ENCODE measurements at places on chromosomes 16 and 17. TPM values are rescaled to one million over a fixed set of nuclear protein-coding genes. Genes with fewer than 3 reads are reported as not detected.

DNA sequence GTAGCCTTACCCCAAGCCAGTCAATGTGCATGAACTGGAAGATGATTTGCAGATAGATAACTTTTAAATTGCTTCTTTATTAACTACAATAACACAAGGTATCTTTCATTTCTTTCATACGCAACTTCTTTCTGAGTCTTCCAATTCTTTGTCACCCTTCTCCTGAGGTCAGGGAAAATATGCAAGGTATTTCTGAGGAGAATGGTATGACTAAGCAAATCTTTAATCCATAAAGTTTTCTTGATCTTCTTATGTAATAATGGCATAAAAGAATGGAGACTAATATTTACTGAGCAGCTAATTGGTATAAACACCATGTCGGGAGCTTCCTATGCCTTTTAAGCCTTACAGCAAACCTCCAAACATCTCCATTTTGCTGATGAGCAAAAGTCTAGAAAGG, 438.9 kb downstream of the KCNJ2 start:
- no peaks in the 10 kb centered on the region for H3K27me3 ChIP-seq
- no peaks in the 10 kb centered on the region for H3K4me1 ChIP-seq
- no peak overlapping the region for H3K4me3 ChIP-seq
- no peaks in the 10 kb centered on the region for H3K36me3 ChIP-seq
- H3K27ac ChIP-seq, result no peak overlapping the region

DNA sequence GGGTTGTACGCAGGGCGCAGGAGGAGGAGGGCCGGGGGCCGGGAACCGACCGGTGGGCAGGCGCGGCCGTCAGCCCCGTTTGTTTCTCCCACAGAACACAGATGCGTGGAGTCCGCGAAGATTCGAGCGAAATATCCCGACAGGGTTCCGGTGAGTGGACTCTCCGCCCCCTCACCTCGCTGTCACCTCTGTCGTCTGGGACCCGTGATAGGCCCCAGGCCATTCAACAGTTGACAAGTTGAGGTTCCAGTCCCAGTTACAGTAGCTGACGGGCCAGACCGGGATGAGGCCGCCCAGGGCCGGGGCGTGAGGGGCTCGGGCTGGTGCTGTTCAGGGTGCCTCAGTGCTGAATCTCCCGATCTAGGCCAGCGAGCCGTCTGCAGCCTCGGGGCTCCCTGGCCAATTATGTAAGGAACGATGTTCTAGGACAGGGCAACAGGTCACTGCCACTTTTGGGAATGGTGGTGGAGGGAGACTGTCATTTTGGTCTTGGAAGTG, 628 bp downstream of the GABARAPL2 start:
- peak; percentile 46 for DNase-seq
- peak overlapping the region; percentile 37 for H3K27ac ChIP-seq
- H3K4me1 ChIP-seq, result peaks cover 14% of the 10 kb centered on the region
- no peaks in the 10 kb centered on the region for H3K27me3 ChIP-seq
- peak overlapping the region; percentile 80 for H3K4me3 ChIP-seq

DNA sequence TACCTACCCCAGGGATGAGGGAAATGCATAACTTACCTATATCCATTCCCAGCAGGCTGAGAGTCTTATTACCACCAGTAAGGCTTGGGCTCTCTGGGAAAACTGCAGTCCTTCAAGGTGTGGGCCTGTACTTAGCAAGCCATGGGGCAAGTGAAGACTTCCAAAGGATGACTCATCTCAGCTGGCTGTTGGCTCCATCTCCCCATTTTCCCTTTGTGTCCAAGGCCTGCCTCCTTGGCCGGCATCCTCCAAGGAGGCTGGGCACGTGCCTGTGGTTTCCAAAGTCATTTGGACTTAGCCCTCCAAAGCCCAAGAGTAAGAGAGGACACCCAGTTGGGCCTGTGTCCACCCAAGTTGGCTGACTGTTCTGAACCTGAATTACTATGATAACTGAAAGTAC, 89.8 kb downstream of the TMEM100 start:
- no peaks in the 10 kb centered on the region for H3K27me3 ChIP-seq
- no peak for DNase-seq
- no peak overlapping the region for H3K4me3 ChIP-seq
- no peaks in the 10 kb centered on the region for H3K36me3 ChIP-seq

GRCh38 chr16:56607109-56607618, 1.2 kb upstream of the MT2A start:
- no peaks in the 10 kb centered on the region for H3K27me3 ChIP-seq
- DNase-seq, result no peak
- H3K4me3 ChIP-seq, result no peak overlapping the region
- no peaks in the 10 kb centered on the region for H3K36me3 ChIP-seq

GRCh38 chr17:20266806-20267458, 200.4 kb downstream of the LGALS9B start:
- no peaks in the 10 kb centered on the region for H3K27me3 ChIP-seq
- H3K4me1 ChIP-seq, result peaks cover 7% of the 10 kb centered on the region
- no peak for DNase-seq

DNA sequence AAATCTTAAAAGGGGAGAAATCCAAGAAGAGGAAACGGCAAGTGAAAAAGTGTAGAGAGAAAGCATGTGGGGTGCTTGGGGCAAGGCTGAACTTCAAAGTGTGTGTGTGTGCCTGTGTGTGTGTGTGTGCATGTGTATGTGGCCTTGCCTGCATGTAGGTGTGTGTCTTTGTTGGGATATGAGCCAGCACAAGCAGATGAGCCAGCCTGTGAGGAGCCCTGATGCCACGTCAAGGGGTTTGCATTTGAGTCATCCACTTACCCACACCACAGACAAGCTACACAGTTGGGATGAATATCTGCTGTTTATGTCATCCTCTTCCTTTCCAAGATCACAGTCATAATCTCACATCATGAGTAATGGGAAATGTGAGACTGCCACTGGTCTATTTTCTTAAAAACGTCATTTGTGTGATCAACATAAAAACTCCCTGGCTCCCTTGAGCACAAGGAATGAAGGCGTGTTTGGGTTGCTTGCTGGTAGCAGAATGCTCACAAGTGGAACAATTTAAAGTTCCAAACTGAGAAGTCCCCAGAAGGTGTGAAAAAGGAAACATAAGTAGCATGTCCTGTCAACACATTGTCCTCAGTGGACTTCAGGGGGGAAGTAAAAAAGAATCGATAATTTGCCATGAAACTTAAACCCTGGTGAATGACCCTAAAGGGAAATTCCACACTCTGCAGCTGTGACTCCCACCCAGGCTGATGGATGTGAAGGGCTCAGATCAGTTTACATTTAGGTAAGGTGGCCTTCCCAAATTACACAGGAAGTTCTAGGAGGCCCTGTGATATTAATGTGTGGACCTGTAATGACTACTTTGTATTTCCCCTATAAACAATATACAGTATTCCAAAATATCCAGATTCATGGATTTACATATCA, 14.7 kb downstream of the KCTD19 start:
- H3K27me3 ChIP-seq, result no peaks in the 10 kb centered on the region
- no peaks in the 10 kb centered on the region for H3K36me3 ChIP-seq
- no peak overlapping the region for H3K4me3 ChIP-seq
- peak overlapping the region; percentile 93 for H3K27ac ChIP-seq

DNA sequence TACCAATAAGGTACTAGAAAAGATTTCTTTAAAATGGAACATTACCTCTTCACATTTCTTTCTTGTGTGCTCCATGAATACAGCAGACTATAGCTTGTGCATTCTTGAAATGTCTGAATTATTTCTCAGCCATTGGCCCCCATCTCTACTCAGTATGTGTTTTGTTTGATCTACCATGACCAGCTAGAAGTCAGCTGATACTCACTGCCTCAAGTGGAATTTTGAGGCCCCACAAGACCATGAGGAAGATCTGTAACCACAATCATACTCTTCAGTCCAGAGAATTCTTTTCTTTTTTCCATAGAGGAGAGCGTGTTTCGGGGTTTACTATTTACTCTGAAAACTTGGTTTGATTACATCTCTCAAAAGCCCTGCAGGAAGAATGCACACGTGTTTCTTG, 319.1 kb downstream of the TOX3 start:
- no peak for DNase-seq
- H3K36me3 ChIP-seq, result no peaks in the 10 kb centered on the region
- no peaks in the 10 kb centered on the region for H3K4me1 ChIP-seq
- no peaks in the 10 kb centered on the region for H3K27me3 ChIP-seq
- H3K27ac ChIP-seq, result no peak overlapping the region

DNA sequence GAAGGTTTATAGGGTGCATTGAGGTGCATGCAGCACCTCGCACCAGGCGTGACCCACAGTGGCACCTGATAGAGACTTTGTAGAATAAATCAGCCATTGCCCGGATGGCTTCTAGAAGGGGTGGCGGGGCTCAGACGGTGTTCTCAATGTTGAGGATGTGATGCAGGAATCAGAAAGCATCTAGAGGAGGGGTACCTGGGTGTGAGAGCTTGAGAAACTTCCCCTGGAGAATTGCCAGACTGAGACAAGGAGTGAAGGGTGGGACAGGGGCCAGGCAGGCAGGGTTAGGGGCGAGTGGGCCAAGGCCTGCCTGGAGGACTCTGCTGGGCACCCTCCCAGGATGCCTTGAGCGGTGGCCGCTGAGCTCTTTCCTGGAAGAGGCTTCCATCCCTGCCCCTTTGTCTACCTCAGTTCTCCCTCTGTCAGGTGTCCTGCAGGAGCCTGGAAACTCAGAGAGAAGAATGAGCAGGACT, 9.3 kb upstream of the ADGRG1 start:
- DNase-seq, result no peak
- H3K36me3 ChIP-seq, result no peaks in the 10 kb centered on the region
- peaks cover 14% of the 10 kb centered on the region for H3K4me1 ChIP-seq
- H3K27me3 ChIP-seq, result no peaks in the 10 kb centered on the region
- H3K4me3 ChIP-seq, result no peak overlapping the region

- no peak overlapping the region for H3K27ac ChIP-seq
- no peak overlapping the region for H3K4me3 ChIP-seq
- H3K36me3 ChIP-seq, result no peaks in the 10 kb centered on the region
- no peak for DNase-seq
- H3K27me3 ChIP-seq, result no peaks in the 10 kb centered on the region
These were observed 55.2 kb downstream of the SPAG9 start for GRCh38 chr17:51065466-51065865.

CBFB gene
- polyA plus RNA-seq, result 40.1 TPM

E2F4 gene
- polyA plus RNA-seq, result 168 TPM

GRCh38 chr16:84614968-84615813, 2.7 kb downstream of the COTL1 start:
- H3K4me3 ChIP-seq, result peak overlapping the region; percentile 83
- H3K27ac ChIP-seq, result no peak overlapping the region
- no peaks in the 10 kb centered on the region for H3K27me3 ChIP-seq
- no peaks in the 10 kb centered on the region for H3K36me3 ChIP-seq
- no peak for DNase-seq

CLEC18B gene
- 0.10 TPM for polyA plus RNA-seq

KRTAP16-1 gene
- not detected for polyA plus RNA-seq

PLEKHG4 gene
- 65.5 TPM for polyA plus RNA-seq

- DNase-seq, result peak; percentile 81
- no peaks in the 10 kb centered on the region for H3K36me3 ChIP-seq
- H3K27ac ChIP-seq, result no peak overlapping the region
These were observed 6.7 kb downstream of the BAHCC1 start for GRCh38 chr17:81401723-81402529.

CACNG1 gene
- not detected for polyA plus RNA-seq

RASD1 gene
- 0.43 TPM for polyA plus RNA-seq

- DNase-seq, result no peak
- H3K4me3 ChIP-seq, result peak overlapping the region; percentile 81
- peak overlapping the region; percentile 35 for H3K27ac ChIP-seq
- H3K27me3 ChIP-seq, result no peaks in the 10 kb centered on the region
- peaks cover 28% of the 10 kb centered on the region for H3K36me3 ChIP-seq
- 0 out of 2 replicates have a peak, but pooled peaks cover 6% of the 10 kb centered on the region for H3K4me1 ChIP-seq
These were observed 520 bp downstream of the JPT2 start for GRCh38 chr16:1678500-1679098.

DNA sequence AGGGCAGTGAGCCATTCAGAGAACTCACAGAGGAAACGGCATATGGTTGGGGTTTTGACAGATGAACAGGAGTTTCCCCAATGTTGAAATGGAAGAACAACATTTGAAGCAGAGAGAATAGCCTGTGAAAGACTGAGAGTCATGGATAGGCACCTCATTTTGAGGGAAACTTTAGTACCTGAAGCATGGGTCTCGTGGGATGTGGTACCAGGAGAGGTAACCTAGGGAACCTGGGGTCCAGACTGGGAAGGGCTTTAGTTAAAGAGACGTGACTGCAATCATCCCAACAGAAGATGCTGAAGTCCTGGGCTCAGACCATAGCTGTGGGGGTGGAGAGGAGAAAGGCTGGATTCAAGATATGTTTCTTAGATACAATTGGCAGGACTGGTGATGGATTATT, 137.8 kb upstream of the CCL2 start:
- no peaks in the 10 kb centered on the region for H3K27me3 ChIP-seq
- H3K27ac ChIP-seq, result no peak overlapping the region
- no peak for DNase-seq
- peaks cover 4% of the 10 kb centered on the region for H3K4me1 ChIP-seq
- no peak overlapping the region for H3K4me3 ChIP-seq

SCN4A gene
- not detected for polyA plus RNA-seq

MYH1 gene
- 0.06 TPM for polyA plus RNA-seq

DNA sequence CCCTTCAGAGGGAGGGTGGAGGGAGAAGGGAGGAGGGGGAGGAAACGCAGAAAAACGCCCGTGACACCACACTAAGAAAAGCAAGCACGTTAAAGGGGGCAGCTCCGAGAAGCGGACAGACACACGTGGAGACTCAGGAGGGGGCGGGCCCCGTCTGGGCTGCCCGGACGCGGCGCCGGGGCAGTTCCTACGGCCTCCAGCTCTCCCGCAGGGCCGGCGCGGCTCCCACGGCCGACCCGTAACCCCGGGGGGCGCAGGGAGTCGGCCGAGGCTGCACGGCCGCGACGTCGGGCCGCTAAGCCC, 362 bp downstream of the KLHDC4 start:
- peaks cover 10% of the 10 kb centered on the region for H3K36me3 ChIP-seq
- H3K27ac ChIP-seq, result peak overlapping the region; percentile 78
- 0 out of 2 replicates have a peak, but pooled peaks cover 4% of the 10 kb centered on the region for H3K4me1 ChIP-seq

GRCh38 chr17:30369995-30370394, 8.7 kb upstream of the CPD start:
- H3K27me3 ChIP-seq, result no peaks in the 10 kb centered on the region
- no peak overlapping the region for H3K27ac ChIP-seq
- H3K36me3 ChIP-seq, result no peaks in the 10 kb centered on the region
- no peak for DNase-seq

GRCh38 chr16:56929639-56930038, 2.3 kb upstream of the HERPUD1 start:
- no peak overlapping the region for H3K27ac ChIP-seq
- H3K4me1 ChIP-seq, result peaks cover 4% of the 10 kb centered on the region
- H3K36me3 ChIP-seq, result peaks cover 6% of the 10 kb centered on the region
- DNase-seq, result no peak

DNA sequence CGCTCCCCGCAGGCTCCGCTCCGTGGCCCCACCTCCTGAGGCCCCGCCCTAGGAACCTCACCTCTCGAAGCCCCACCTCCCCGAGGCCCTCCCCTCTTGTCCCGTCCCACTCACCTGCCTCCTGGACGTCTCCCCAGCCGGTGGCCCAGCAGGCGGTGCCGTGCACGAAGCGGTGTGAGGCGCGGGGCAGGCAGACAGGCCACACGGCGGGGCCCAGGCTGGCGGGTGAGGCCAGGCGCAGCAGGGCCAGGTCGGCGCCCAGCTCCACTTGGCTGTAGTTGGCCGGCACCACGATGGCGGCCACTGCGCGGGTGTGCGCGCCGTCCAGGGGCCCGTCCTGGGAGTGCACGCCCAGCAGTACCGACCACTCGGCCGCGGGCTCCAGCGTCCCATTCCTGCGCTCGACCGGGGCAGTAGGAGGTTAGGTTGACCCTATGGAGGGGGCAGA, 1.6 kb downstream of the PRSS36 start:
- no peaks in the 10 kb centered on the region for H3K36me3 ChIP-seq
- H3K4me1 ChIP-seq, result no peaks in the 10 kb centered on the region
- H3K27me3 ChIP-seq, result no peaks in the 10 kb centered on the region
- DNase-seq, result peak; percentile 38

LIG3 gene
- 28.6 TPM for polyA plus RNA-seq

- peak overlapping the region; percentile 80 for H3K4me3 ChIP-seq
- H3K36me3 ChIP-seq, result no peaks in the 10 kb centered on the region
- peak overlapping the region; percentile 86 for H3K27ac ChIP-seq
- H3K27me3 ChIP-seq, result no peaks in the 10 kb centered on the region
- H3K4me1 ChIP-seq, result peaks cover 20% of the 10 kb centered on the region
These were observed 15.6 kb downstream of the SPATA32 start for GRCh38 chr17:45246338-45246737.
